ENCODE measurements at places on chromosomes 1 and 21.

DNA sequence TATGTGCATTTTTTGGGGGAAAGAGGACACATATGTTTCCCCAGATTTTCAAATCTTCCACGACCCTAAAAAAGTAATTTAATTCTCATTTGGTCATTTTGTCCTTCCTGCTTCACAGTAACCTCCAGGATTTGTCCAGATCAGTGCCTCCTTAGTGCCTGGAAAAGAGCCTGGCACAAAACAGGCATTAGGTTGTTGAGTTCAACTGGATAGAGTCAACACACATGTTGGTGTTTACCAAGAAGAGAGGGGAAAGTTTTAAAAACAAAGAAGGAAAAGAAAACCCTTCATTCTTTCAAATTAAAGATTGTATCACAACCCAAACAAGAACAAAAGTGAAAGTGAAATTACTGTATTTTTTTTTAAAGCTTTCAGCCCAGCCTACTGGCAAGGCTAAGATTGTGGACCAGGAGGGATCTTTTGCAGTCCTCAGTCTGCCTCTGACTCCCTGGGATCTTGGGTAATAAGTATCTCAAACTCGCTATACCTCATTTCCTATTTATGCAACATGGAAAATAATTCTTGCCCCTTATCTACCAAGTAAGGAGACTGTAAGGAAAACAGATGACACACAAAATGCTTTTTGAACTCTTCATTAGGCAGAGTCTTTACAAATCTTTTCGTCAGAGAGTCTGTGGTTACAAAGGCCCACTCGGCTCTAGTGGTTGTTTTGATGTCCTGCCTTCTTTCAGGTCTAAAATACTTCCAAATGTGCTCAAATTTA, 57.8 kb downstream of the ZNF281 start:
- no peak for DNase-seq

- DNase-seq = no peak
Measured at GRCh38 chr1:229280921-229281320, 10.0 kb downstream of the RAB4A start.

GRCh38 chr1:81340239-81340638, 460.5 kb upstream of the ADGRL2 start:
- DNase-seq = no peak

DNA sequence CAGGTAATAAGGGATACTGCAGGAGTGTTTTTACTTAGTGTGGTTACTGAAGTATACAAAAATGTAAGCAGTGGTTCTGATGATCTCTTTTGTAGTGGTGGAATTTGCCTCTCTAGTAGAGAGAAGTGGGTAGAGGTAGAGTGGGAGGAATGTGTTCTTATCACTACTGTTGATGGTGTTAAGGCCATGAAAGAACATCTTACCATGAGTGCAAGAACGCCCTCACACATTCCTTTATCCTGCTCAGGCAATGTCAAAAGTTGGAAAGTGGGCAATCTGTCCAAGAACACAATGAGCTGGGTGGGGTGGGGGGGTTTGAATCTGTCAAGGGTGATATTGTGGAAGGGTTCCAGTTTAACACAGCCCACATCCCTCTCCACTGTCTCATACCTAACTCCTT, 78.6 kb downstream of the TTLL7 start:
- no peak for DNase-seq

All from T-helper 2 cell treated with Interferon-gamma antibody and Interleukin-4, amounts not matched to agents 5 μg/mL and 100 μg/mL, for 36 hours (primary cell).